ENCODE measurements at places on chromosomes 5 and 9. TPM values are rescaled to one million over a fixed set of nuclear protein-coding genes. Genes with fewer than 3 reads are reported as not detected.

GRCh38 chr9:13971415-13971814, 342.5 kb downstream of the NFIB start:
- no peak for DNase-seq

DNA sequence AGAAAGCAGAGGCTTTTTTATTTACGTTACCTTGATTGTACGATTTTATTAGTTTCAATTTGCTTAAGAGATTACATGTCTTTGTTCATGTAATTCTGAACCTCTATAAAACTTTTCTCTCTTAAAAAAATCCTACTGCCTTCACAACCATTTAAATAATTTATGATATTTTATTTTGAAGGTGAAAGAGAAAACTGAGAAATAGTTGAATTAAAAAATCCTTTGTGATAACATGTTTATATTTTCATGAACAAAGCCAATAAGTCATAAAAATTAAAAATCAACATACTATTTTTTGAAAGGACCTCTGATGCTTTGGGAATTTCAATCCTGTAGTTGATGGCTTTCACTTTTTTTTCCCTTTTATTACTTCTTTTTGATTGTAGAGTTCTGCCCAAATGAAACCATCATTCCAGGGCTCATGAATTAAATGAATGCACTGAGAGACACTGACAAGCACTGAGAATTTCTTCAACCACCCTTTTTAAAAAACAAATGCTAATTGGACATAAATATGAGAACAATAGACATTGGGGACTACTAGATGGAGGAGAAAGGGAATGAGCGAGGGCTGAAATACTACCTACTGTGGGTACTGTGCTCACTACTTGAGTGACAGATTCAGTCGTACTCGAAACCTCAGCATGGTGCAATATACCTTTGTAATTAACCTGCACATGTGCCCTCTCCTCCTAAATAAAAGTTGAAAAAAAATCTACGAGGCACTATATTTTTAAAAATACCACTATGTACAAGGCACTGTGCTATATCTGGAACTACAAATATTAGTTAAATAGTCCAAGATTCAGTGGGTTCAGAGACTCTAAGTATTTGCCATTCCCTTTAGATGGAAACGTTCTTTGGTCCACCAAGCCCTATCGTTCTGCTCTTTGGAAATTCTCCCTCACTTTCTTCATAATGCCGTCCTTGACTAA, 5.9 kb downstream of the CDKN2A start:
- DNase-seq: no peak

- no peak for DNase-seq
Observed at GRCh38 chr5:65821966-65822365, 100.0 kb downstream of the NLN start.

- no peak for DNase-seq
Observed at GRCh38 chr5:132258102-132259068, 889 bp downstream of the PDLIM4 start.

DNA sequence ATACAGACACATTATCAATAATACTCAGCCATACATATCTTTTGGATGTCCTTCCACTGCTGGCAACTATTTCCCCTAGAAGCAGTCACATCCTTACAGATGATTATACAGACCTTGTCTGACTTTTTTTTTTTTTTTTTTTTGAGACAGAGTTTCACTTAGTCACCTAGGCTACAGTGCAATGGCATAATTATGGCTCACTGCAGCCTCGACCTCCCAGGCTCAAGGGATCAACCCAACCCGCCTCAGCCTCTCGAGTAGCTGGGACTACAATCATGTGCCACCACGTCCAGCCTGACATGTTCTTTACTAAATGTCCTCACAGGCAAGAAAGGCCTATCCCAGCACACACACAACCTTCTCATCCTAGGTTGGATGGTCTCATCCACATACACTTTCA, 24.0 kb downstream of the NR6A1 start:
- no peak for DNase-seq

GRCh38 chr5:428754-429452, 14.1 kb upstream of the EXOC3 start:
- no peak for DNase-seq

- DNase-seq: no peak
Observed at GRCh38 chr9:89945133-89945532, 340.3 kb downstream of the GADD45G start.

- DNase-seq: no peak
Observed at GRCh38 chr9:114046875-114047274, 31.2 kb downstream of the AMBP start.

The TEX10 gene
- polyA plus RNA-seq: 11.3 TPM

The LHFPL2 gene
- not detected for polyA plus RNA-seq

The CCL27 gene
- polyA plus RNA-seq: not detected

All from immature natural killer cell (primary cell).